ENCODE measurements at places on chromosomes 4 and X.

GRCh38 chr4:129550281-129550785 is 454.4 kb downstream of the C4orf33 start:
- no peak for DNase-seq

DNA sequence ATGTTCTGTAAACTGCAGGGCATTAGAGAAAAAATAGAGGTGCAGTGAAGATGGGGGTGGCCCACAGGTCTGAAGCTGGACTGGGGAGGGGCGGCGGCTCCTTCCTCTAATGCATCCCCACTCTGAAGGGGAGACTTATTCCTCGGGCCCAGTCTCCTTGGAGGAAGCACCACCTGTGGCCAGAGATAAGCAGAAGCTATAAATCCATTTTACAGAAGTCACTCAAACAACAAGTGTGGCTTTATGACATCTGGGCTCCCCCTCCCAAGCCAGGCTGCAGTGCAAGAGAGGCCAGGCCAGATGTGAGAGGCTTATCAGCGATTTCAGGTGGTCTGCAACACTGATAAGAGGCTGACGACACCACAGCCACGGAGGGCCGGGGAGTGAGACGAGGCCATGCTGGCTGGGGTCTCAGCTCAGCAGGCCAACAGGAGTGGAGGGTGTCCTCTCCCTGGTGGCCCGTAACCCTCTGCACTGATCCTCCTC is 15.8 kb downstream of the CYTL1 start:
- DNase-seq: no peak

DNA sequence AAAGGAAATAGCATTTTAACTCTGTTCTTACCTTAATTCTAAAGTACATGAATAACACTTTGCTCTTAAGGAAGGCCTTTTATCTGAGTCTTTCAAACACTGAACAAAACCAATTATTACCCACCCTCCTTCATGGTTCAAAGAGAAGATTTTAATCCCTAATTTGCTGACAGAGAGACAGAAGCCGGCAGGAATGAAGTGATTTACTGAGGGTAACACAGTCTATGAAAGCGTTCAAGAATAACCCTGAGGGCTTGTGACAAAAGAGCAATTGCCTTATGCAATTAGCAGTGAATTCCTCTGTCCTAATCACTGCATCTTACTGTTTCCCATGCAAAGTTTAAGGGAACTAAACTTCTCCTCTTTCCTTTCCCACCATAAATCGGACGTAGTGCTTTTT is 144.1 kb downstream of the PACRGL start:
- no peak for DNase-seq

GRCh38 chr4:100149190-100149589 is 41.1 kb downstream of the DDIT4L start:
- DNase-seq: no peak

GRCh38 chr4:1048773-1049590 is 37.6 kb downstream of the FGFRL1 start:
- peak; percentile 26 for DNase-seq

DNA sequence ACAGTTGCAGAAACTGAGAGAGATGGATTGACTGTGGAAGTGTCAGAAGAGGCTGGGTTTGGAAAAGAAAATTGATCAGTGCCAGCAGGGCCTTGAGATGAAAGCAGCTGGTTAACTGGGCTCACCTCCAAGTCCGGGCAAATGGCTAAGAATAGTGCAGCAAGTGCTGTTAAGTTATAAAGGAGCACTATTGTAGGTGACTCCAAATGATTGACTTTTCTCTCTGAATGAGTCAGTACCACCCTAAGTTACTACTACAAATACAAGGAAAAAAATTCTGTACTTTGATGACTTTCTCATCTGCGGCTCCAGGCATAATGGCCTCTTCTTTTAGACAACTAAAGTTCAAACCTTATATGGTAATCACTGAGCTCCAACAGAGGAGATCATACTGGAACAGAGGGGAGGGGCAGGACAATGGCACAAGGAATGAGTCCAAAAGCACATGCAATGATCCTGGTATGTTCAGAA is 733.4 kb upstream of the INTU start:
- DNase-seq: no peak

DNA sequence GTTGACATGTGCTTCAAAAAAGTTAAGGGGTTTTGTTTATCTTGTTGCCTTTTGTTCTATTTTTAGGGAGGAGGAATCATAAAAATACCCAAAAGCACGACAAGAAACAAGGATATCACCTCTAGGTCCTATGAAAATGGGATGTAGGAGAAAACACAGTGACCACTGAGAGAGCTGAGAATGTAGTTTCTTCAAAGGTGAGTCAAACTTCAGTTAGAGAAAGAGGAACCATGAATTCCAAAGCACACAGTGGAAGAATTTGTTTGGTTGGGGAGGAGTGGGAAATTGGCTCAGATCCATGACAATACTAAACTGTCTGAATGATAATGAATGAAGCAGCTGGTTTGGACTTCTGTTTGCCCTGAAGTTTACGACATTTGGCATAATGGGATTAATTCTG is 19.1 kb upstream of the FRYL start:
- no peak for DNase-seq

GRCh38 chrX:3678328-3678727 is 35.1 kb downstream of the PRKX start:
- DNase-seq: no peak

GRCh38 chrX:152074163-152074562 is 64.2 kb downstream of the MAGEA10 start:
- DNase-seq: no peak

- DNase-seq: peak; percentile 78
Observed at GRCh38 chr4:56530269-56531148, 24.9 kb downstream of the ARL9 start.

GRCh38 chr4:65983061-65983460 is 312.8 kb upstream of the EPHA5 start:
- DNase-seq: no peak

- DNase-seq: no peak
Observed at GRCh38 chrX:48789366-48790220, 3.2 kb downstream of the GATA1 start.

DNA sequence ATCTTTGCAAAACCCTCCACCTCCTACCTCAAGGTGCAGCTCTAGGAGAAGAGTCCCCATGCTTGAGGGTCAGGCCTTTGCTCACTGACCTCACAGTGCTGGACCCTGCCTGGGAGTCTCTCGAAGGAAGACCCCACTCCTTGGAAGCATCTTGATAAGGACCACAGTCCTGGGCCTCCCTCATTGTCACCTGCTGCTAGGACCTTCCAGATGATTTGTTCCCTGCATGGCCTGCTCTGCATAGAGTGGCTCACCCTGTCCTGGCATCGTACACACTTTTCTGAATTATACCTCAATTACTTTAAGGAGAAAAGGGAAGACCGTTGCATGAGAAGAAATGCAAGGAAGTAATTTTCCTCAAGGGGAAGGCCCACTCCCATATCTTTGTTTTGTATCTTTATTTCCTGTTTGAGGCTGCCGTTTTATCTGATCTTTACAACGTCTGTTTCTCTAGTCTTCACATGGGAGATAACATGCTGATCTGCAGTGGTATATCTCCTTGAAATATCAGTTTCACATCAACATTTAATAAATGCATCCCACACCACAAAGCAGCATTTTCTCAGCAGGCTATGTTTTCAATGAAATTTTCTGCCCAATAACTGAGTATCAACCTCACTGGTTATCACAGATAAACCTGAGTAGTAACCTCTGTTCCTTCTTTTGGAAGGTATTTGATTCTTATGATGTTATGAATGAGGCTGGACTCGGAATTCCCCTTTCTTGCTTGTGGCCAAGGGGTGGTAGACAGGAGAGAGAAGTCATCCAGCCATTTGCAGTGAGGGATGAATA is 15.0 kb upstream of the AKAP17A start:
- no peak for DNase-seq

DNA sequence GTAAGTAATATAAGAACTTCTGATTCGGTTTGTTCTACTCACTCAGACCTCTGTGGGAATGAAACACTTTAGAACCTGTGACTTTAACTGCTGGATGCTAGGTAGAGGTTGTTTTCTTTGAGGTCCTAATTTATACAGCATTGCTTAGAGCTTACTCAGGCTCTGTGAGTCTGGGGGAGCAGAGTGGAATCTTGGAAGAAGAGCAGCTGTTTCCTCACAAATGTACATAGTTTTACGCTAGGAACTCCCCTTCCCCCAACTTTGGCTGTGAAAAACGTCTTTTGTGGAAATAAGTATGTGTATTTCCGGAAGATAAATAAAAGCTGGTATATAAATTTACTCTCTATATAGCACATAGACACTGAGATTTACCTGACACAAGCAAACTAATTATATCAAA is 141.4 kb downstream of the NAA11 start:
- no peak for DNase-seq

- DNase-seq: no peak
Observed at GRCh38 chr4:85391589-85392410, 83.2 kb upstream of the ARHGAP24 start.

GRCh38 chrX:65744965-65745364 is 77.5 kb downstream of the MSN start:
- DNase-seq: no peak

GRCh38 chrX:136021160-136021559 is 35.9 kb downstream of the SLC9A6 start:
- DNase-seq: no peak

DNA sequence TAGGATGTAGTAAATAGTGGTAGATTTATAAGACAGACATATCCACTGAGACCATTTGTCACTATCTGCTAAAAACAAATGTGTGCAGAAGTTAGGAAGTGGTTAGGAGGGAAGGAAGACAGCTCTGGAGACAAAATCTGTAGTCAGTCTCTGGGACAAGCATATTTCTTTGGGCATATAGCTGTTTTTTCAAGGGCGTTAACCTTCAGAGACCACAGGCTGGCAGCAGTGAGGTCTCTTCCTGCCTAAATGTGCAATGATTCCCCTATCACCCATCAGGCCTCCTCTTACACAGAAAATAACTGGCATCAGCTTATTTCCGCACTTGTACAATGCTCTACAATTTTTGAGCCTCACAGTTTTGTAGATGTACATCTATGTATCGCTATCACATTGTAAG is 6.5 kb downstream of the TMEM150C start:
- no peak for DNase-seq

DNA sequence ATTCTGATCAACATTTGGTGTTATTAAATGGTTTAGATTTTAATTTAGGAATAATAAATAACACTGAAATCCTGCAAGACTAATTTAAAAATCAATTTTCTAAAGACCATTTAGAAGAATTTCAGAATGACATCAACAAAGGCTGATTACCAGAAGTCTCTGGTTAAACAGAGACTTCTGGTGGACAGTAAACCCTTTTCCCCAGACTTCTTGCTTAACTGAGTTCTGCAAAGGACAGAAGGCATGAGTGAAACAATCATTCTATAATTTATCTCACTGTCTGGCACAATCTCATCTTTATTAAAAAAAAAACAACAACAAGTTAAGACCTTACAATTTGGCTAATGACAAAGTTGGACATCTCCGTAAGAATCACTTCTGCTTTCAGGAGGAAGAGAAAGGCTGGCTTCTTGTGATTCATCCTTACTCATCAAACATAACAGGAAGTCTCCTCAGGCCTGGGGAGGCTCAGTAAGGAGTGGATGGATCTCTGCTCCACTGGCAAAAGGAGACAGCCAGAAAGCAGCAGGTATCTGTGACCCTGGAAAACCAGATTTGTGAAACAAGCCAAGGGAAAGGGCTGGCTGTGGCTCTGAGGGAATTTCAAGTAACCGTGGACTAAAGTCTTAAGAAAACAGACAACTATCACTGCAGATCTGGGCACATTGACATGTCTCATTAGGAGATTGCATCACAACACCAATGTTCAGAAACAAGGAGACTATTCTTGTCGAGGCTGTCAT is 908 bp upstream of the TLR6 start:
- DNase-seq: no peak

- DNase-seq: no peak
Observed at GRCh38 chr4:185237175-185237574, 27.8 kb downstream of the SNX25 start.

DNA sequence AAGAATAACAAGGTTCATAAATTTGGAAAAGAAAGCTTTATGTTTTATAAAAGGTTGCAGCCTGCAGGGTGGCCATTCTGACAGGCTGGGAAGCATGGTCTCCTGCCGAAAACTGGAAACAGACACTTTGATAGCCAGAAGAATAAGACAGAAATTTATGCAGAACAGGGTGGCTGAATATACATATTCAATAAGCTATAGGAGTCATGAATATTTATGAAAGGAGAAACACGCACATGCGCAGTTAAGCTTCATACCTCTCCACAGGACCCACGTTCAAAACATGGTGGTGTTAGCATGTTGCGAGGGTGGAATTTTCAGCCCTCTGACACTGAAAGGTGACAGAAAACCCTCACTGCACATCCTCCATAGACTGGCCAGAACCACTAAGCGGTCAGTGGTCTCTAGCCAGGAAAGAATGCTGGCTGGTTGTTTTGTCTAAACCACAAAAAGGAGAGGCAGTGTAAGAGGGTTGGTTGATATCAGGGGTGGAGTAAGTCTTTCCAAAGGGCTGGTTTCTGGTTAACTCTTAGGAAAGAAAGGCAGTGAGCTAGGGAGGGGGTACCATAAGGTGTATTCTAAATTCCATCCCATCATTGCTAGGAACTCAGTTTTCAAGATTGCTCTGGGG is 58.2 kb downstream of the ANXA10 start:
- DNase-seq: no peak

GRCh38 chrX:9862525-9862924 is 76.3 kb downstream of the SHROOM2 start:
- no peak for DNase-seq

DNA sequence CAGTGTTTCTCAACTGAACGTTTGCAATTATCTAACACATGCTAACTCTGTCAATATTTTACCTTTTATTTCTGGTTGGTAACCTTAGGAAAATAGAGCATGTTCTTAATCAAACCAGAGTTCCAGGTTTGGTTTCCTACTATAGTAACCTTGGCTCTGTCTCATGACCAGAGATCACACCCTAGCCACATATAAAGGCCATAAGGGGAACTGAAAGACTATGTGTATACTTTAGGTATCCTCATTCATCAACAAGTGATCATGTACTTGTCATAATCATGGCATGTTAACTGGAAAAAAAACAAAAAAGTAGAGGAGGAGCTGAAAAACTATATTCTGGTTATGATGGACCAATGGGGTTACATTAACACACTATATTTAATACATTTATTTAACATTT is 302.4 kb downstream of the TEX13A start:
- DNase-seq: no peak

GRCh38 chr4:112185740-112186670 is 40.8 kb downstream of the FAM241A start:
- DNase-seq: no peak

GRCh38 chr4:56806666-56807065 is 14.8 kb downstream of the SPINK2 start:
- DNase-seq: no peak

DNA sequence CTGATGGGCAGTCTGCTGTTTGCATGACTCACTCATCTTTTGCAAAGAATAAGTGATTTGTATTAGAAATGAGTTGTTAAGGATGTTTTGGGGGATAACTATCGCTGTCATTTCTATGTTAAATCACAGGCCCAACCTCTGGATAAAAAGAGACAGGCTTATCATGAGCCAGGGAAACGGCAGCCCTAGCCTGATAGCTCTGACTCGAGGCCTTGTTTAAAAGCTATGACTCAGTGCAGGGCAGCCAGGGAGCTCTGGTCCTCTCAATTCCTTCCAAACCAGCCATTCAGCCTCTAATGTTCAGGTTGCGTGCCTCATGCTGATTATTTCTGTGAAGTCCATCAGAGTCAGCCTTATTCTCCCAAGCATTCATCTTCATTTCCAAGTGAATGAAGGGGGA is 305.9 kb upstream of the HAND2 start:
- no peak for DNase-seq
